Left lung (tissue), 14 donors: ENCODE measurements at places on chromosomes 5 and 9. TPM values are rescaled to one million over a fixed set of nuclear protein-coding genes. Genes with fewer than 3 reads are reported as not detected.

- DNase-seq = no peak
These were observed 2125.4 kb upstream of the WWC1 start for GRCh38 chr5:166166071-166166470.

DNA sequence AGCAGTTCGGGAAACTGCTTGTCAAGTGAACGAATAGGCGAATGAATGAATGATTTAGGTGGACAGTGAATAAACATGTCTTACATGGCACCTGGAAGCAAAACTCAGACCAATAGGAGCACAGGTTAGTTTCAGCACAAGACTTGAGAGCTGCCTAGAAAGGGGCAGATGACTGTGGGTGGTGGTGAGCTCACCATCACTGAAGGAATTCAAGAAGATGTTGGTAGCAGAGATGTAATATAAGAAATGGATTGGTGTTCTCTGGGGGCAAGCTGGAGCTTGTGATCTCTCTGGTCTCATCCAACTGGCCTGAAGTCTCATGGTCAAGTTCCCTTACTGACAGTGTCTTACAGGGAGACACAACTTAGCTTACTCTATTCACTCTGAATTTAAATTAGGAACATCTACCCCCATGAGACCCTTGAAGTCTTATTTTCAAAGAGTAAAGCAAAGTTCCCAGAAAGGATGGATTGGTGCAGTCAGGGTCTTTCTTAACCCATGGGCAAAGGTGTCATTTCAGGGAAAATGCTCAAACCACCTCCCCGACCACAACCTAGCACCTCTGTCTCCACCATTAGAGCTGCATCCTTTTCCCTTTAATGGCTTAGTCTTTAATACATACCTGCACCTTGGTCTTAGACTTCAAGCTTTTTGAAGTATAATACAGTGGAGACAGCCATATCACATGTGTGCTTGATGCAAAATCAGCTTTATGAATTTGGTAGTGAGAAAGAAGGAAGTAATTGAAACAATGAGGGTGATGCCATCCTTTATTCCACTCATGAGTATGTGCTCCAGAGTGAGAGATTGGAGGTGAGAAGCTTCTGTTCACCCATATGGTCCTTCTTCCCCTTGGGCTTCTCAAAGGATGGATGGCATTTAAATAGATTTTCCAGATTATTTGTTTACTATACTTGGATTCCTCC lies 5.1 kb downstream of the LCP2 start:
- no peak for DNase-seq

Gene ARHGEF37
- total RNA-seq = 4.2 TPM

GRCh38 chr5:81980160-81980559 lies 8.3 kb downstream of the ATG10 start:
- no peak for DNase-seq

- DNase-seq = no peak
These were observed 74.3 kb downstream of the COL23A1 start for GRCh38 chr5:178515776-178516503.

Gene FBXO4
- 6.4 TPM for total RNA-seq

Gene NSG2
- total RNA-seq = not detected

GRCh38 chr9:87699835-87700234 lies 26.1 kb upstream of the CTSL start:
- DNase-seq = no peak

- no peak for DNase-seq
These were observed 5.4 kb downstream of the RGS3 start for GRCh38 chr9:113468716-113469448.

DNA sequence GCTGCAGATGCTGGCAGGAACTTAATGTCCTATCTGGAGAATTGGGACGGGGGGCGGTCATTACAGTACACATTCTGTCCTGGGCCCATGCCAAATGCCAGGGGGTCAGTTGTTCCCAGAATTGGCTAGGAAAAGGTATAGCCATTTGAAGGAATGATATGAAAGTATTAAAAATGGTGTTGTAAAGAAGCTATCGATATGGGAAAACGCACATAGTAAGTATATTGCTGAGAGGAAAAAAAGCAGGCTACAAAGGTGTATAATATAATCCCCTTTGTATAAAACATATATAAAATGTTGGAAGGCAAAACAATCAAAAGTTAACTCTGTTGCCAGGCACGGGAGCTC lies 450 bp upstream of the ARHGEF39 start:
- DNase-seq = no peak

DNA sequence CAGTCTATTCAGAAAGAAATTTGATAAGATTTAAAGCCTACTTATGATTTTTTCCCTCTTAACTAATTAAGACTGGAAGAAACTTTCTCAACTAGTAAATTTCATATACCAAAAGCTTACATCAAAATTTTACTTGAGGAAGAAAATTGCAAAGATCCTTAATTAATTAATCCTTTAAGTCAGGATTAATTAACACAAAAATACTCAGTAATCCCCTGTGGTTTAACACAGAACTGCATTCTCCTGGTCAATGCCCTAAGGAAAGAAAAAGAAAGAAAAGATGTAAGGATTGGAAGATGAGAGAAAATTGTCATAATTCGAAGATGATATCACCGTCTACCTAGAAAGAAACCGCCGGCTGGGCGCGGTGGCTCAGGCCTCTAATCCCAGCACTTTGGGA lies 17.3 kb upstream of the RUFY1 start:
- no peak for DNase-seq

Gene POLE3
- 43.3 TPM for total RNA-seq

DNA sequence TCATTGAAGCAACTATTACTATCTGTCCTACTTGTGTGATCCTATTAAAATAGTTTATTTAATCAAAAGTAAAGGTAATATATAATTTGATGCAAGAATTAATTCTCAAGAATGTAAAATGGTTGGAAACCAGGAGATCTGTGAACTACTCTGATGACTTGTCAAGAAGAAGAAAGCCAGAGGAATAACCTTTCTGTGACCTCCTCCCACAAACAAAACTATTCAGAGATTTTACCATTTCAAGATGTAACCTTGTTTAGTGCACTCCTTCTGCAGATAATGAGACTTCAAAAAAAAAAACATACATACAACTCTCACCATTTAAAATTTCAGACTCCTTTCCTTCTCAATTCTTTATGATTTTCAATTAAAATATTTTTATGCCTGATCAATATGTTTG lies 79.5 kb downstream of the RFX3 start:
- no peak for DNase-seq

Gene PCDHGC5
- 1.9 TPM for total RNA-seq

Gene NOTCH1
- 102 TPM for total RNA-seq

DNA sequence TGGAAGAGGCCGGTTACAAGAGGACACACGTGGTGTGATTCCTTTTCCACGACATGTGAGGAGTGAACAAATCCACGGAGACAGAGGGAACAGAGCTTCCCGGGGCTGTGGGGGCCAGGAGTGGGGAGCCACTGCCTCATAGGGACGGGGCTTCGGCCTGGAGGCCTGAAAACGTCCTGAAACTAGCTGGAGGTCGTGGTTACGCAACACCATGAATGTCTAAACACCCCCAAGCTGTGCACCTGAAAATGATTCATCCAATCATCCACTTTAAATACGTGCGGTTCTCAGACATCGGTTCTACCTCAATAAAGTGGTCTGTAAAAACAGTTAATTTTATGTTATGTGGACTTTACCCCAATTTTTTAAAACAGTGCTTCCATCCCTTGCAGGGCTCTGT lies 65.3 kb upstream of the PPP1R26 start:
- DNase-seq = no peak

DNA sequence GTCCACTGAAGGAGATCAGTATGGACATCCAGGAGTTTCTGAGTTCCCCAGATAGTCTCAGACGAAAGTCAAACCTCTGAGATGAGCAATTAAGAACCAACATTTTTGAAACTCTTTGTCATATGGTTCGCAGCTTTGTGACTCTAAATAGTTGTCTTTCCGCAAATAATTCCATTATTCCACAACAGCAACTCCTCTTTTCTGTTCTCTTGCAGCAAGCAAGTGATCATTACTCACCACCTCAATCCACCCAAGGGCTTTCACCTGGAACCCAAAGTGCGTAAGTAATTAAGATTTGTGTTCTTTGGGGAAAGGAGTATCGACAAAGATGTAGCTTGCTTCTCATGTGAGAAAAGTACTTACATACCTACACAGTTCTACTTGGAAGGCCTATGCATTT lies 15.6 kb downstream of the MTX3 start:
- no peak for DNase-seq

GRCh38 chr9:124855944-124856765 lies 2.9 kb downstream of the WDR38 start:
- no peak for DNase-seq

GRCh38 chr9:19937121-19937520 lies 148.3 kb upstream of the SLC24A2 start:
- no peak for DNase-seq

- DNase-seq = no peak
These were observed 911.9 kb downstream of the DTWD2 start for GRCh38 chr5:118076490-118076889.

DNA sequence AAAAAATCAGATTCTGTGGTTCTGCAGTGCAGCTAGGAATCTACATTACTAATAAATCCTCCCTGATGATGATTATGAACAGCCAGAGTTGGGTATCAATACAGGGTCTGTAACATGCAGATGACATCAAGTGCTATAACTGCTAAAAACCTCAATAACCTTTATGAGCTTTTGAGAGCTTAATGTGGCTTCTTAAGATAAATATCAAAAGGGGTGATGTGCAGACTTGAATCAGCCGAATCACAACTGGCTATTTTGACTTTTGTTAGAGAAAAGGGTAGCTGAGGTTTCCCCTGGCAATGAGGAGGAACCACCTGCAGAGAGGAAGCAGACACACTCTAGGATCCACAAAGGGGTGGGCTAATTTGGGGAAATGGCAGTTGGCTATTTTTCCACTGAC lies 30.2 kb downstream of the CAPSL start:
- DNase-seq = no peak

Gene CCDC192
- total RNA-seq = not detected

Gene SAXO1
- not detected for total RNA-seq

- no peak for DNase-seq
These were observed 31.6 kb downstream of the ATP6V0E1 start for GRCh38 chr5:173015192-173015591.

GRCh38 chr5:75993643-75994520 lies 89.3 kb upstream of the SV2C start:
- no peak for DNase-seq

DNA sequence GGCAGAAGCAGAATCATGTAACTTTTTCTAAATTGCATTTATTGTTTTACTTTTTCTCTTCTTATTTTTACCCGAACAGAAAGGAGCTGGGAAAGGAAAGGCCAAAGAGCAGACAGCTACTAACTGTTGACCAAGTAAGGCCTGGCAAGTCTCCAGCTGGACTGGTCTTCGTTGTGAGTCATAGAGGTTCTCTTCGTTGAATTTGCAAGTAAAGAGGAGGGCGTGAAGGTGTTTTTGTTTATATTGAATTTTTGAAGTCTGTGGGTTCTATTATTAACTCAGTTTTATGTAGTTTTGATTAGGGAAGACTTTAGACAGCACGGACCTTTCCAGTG lies 416.5 kb upstream of the CCNH start:
- no peak for DNase-seq

DNA sequence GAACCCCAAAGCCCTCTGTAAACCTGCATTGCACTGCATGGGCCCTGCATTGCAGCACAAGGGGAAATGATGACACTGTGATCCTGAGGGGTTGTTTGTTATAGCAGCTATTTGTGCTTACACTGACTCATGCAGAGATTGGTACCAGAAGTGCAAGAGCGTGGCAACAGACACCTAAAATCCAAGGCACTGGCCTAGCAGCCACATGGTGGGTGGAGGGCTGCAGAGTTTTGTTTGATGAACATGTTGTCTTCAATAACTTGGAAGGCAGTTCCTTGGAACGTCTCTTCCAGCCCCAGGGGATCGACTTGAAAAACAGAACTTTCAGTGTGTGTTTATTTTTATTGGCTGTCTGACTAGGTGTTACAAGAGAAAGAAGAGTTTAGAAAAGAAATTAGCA lies 14.5 kb downstream of the FCN2 start:
- no peak for DNase-seq

Gene MRRF
- 21.3 TPM for total RNA-seq

GRCh38 chr9:126367139-126367538 lies 40.5 kb downstream of the MVB12B start:
- DNase-seq = no peak

Gene SLC6A3
- 0.10 TPM for total RNA-seq

DNA sequence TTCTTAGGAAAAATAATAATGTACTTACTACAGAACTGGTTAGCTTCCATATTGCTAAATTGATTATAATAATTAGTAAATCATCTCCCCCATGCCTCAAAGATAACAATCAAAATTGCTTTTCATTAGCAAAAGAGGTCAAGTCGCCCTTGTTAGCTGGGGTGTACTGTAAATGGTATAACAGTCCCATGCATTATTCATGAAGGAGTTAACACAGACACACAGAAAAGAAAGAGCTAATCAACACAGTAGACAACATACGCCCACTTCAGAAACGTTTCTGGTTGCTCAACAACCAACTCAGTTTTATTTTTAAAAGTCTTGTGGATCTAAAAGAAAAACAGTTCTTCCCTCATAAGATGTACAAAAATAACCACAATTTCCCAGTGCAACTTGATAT lies 100.2 kb downstream of the MPDZ start:
- no peak for DNase-seq

- no peak for DNase-seq
These were observed 478.5 kb downstream of the RASEF start for GRCh38 chr9:82584349-82584863.

GRCh38 chr9:136629879-136630661 lies 32.6 kb upstream of the EGFL7 start:
- DNase-seq = peak; percentile 71

DNA sequence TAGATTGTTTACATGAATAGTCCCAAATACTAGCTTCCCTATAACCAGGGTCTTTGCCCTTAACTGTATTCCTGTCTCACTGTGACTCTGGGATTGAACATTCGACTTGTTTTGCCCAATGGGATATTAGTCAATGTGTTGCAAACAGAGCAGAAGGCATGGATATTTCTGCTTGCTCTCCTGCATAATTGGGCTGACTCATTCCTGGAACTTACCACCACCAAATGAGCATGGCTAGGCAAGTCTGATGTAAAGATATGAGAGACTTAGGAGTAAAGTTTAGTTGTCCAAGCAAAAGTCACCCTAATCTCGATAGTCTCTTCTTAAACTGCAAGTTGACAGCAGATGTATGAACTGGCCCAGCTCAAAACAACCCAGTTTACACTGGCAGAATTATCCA lies 273.5 kb upstream of the CCNG1 start:
- DNase-seq = no peak

Gene LHFPL2
- total RNA-seq = 49.3 TPM

DNA sequence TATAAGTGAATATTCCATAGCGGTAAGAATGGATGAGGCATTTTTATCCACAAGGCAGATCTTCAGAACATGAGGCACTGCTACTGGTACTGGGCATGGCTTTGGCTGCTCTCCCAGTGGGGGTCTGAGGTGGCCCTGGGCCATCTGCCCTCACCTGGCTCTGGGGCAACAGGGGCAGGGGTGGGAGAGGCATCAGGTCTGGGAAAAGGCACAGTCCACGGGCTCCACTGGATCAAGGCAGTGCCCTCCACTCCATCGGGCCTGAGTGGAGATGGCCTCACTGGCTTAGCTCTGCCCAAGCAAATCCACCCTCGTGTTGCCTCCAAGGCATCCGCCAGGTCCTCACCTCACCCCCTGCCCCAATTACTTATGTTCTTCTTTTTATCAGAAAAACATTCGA lies 10.9 kb upstream of the NKD2 start:
- no peak for DNase-seq

Gene MOCS2
- total RNA-seq = 39.0 TPM

GRCh38 chr5:111755942-111756381 lies 1.0 kb downstream of the NREP start:
- no peak for DNase-seq
